Heart left ventricle (tissue), 16 donors: ENCODE measurements at places on chromosomes 11 and 22. TPM values are rescaled to one million over a fixed set of nuclear protein-coding genes. Genes with fewer than 3 reads are reported as not detected.

GRCh38 chr11:69950120-69950519, 128.0 kb upstream of the ANO1 start:
- no peak for DNase-seq

GRCh38 chr11:44527476-44527875, 38.0 kb upstream of the CD82 start:
- DNase-seq: no peak

GRCh38 chr11:120834686-120835210, 189.2 kb upstream of the TBCEL start:
- no peak for DNase-seq

GRCh38 chr11:80165744-80166143, 724.9 kb upstream of the TENM4 start:
- DNase-seq: no peak

DNA sequence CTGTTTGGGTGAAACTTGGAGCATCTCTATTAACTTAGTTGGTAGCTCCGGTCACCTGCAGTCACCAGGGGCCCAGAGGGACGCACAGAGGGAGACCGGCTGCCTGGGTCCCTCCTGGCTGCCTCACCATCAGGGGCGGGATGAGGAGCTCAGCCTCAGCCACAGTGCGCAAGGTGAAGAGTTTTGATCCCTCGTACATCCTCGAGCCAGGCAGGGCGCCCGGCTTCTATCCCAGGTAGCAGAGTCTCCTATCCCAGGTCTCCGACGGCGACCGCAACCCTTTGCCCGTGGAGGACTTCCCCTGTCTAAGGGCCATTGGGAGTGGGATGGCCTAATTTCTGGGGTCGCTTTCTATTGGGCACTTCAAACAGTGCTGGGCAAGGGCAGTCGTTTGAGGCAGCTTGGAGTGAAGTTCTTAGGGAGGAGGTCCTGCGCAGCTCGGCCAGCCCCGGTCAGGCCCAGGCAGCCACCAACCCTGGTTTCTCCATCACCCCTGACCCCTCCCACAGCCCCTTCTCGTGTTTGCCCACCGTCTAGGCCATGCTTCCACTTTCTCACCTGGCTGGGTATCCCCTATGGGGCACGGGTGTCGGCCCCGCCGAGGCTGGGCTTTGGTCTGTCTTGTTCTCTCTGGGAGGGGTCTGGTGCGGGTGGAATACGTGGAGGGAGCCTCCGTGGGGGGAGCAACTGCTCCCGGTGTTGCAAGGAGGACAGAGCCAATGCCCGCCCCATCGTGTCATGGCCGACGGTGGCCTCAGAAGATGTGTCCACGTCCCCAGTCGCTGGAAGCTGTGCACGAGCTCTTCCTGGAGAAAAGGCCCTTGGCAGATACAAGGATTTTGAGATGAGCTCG, 3.6 kb upstream of the MRGPRG start:
- no peak for DNase-seq

FAT3 gene
- 0.37 TPM for total RNA-seq
